ENCODE measurements at places on chromosomes 5 and 9.

GRCh38 chr9:31272456-31273295, 1111.8 kb upstream of the ACO1 start:
- no peak for DNase-seq

GRCh38 chr9:116501871-116502270, 185.2 kb upstream of the TRIM32 start:
- DNase-seq: no peak

GRCh38 chr5:137604348-137605095, 105.4 kb upstream of the SPOCK1 start:
- DNase-seq: no peak

- DNase-seq: no peak
Observed at GRCh38 chr9:31040564-31040963, 1343.9 kb upstream of the ACO1 start.

GRCh38 chr9:38518826-38519225, 94.6 kb upstream of the IGFBPL1 start:
- no peak for DNase-seq

GRCh38 chr9:131048332-131048731, 39.4 kb downstream of the LAMC3 start:
- DNase-seq: no peak

- DNase-seq: no peak
Observed at GRCh38 chr5:66198837-66199236, 54.7 kb downstream of the SREK1 start.

Measured in HuH-7.5 (cell line).